ENCODE measurements at places on chromosomes 13 and 19. TPM values are rescaled to one million over a fixed set of nuclear protein-coding genes. Genes with fewer than 3 reads are reported as not detected.

GRCh38 chr19:45115809-45116615 is 23.0 kb downstream of the PPP1R37 start:
- DNase-seq: no peak

GRCh38 chr13:98575009-98575903 is 1.7 kb downstream of the STK24 start:
- DNase-seq: no peak

LIN37 gene
- total RNA-seq: 13.3 TPM

DNA sequence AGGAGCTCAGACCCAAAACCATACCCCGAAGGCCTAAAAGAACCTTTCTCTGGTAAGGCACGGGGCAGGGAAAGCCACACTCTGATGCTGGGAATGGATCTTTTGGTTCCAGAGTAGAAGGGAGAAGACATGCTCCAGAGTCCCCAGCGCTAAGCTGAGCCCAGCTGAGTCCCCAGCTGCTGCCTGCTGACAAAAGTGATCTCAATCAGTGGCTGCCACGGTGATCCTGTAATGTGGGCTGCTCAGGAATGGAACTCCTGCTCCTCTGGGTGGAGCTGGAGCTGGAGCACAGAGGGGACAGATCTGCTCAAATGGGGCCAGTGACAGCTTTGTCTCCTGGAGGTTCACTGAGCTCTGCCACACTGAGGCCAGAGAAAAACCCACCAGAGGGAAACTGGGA is 70.5 kb downstream of the MLLT1 start:
- DNase-seq: no peak

DNA sequence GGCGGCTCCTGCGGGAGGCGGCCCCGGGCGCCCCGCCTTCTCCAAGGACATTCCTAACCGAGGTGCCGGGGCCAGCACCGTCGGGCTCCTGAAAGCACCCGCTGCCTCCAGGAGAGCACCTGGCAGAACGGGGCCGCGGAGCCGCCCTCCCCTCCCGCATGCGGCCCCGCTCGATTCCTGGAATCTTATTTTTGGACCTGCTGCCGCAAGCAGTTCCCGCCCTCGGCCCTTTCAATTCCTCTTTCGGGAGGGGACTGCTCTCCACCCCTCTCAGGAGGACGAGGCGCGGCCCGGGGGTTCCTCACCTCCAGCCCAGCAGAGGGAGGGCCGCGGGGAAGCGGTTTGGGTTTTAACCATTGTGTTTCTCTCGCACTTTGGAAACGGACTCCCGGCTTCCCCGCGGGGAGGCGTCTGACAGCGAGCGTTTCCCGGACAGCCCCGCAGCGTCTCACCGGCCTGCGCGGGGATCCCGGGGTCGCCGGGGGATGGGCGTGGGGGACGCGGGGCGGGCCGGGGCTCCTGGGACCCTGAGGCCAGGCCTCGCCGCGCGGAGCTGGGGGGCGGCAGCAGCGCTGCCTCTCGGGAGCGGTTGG is 849 bp downstream of the GAS6 start:
- DNase-seq: no peak

DNA sequence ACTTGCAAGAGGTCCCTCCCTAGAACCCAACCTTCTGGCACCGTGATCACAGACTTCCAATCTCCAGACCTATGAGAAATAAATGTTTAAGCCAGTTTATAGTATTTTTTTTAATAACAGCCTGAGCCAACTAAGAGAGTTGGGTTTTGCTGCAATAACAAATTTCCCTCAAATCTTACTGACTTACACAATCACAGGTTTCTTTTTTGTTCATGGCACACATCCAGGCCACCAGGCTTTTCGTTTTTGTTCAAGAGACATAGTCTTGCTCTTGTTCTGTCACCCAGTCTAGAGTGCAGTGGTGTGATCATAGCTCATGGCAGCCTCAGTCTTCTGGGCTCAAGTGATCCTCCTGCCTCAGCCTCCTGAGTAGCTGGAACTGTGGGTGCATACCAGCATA is 2.0 kb upstream of the SELENOV start:
- DNase-seq: no peak

DNA sequence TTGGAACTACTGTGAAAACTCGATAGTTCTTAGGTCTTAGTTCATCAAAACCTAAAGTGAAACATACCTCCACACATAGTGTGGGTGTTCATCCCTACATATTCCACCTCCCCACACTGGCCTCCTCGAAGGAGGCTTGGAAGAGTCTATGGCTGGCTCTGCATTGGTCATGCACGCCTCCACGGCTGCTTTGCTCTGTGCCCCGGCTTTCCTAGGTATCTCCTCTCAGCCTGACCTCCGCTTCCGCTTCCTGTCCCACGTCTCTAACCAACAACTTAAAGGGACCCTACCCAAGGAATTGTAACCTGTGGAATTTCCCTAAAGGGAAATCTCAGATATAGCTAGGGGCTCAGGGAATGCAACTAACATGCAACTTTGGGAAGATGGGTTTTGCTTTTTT is 79.7 kb upstream of the MBNL2 start:
- DNase-seq: no peak

SLITRK6 gene
- total RNA-seq: not detected

- DNase-seq: no peak
Observed at GRCh38 chr13:50923272-50923671, 13.7 kb downstream of the RNASEH2B start.

DNA sequence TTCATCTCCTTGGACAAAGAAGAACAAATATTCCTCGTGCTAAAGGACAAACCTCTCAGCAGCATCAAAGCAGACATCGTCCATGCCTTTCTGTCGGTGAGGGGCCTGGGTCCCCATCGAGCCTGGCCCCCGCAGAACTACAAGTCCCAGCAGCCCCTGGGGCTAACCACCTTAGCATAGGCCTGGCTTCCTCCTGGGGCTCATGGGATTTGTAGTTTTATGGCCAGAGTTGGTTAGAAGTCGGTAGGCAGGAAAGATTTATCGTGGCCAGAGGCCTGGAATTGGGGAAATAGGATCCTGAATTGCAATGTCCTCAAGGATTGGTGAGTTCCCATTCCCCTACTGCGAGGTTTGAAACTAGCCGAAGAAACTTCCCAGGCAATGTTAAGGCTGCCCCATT is 19.6 kb downstream of the TMEM150B start:
- peak; percentile 36 for DNase-seq

DNA sequence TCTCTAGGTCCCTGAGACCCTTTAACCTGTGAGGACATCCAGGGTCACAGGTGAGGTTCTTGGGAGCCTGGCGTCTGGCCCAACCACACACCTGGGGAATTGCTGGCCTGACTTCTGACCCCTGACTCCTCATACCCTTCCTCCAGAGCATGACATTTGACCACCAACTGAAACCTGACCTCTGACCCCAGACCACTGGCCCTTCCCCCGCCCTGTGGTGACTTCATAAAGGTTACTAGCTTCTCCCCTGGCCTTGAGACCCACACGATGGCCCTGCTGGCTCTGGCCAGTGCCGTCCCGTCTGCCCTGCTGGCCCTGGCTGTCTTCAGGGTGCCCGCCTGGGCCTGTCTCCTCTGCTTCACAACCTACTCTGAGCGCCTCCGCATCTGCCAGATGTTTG is at the start of gene SPACA6:
Gene SPACA6 (plus strand): TSS at position 71 of the 400 bp plus-strand sequence. CDS start 197 bp downstream, at position 268.
- no peak for DNase-seq

All from Daoy (cell line).